ENCODE measurements at places on chromosomes 1 and 21.

DNA sequence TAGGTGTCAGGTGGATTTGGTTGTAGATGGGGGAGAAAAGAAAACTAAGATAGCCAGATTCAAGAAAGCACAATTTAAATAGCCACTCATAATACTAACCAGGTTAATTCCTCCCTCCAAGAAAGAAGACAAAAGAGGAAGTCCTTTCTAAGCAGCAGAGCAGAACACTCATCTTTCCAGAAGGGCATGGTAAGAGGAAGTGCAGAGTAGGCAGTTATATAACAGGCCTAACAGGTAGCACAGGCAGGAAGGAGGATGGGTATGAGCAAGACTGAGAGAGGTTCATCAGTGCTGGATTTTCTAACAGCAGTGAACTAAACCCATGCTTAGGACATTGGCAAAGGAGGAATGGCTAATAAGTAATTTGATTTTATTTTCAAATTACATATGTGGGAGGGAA lies 517.5 kb downstream of the PLPP3 start:
- no peak for DNase-seq

GRCh38 chr1:94971491-94971924 lies 44.6 kb upstream of the CNN3 start:
- DNase-seq: no peak

GRCh38 chr1:32311709-32312393 lies 20.0 kb downstream of the HDAC1 start:
- no peak for DNase-seq

- DNase-seq: no peak
Measured at GRCh38 chr1:43705334-43705733, 2.0 kb upstream of the ST3GAL3 start.

- DNase-seq: no peak
Measured at GRCh38 chr21:45994086-45994661, 12.6 kb downstream of the COL6A1 start.

DNA sequence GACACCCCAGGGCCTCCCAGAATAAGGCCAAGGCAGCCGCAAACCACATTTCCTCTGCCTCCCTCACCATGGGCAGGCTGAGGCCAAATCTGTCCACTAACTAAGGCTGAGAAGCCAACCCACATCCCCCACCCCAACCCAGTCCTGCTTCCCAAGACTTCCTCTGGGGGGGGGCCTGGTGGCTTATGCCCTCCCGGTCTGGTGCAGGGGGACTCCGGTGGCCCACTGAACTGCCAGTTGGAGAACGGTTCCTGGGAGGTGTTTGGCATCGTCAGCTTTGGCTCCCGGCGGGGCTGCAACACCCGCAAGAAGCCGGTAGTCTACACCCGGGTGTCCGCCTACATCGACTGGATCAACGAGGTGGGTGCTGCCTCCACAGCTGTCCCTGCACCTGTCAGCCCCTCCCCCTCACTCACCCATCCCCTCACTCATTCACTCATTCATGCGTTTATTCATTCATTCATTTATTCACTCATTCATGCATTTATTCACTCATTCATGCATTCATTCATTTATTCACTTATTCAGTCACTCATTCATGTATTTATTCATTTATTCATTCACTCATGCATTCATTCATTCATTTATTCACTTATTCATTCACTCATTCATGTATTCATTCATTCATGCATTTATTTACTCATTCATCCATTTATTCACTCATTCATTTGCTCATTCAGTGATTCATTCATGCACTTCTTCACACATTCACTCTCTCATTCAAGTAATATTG lies 7.3 kb downstream of the CTRC start:
- DNase-seq: no peak

DNA sequence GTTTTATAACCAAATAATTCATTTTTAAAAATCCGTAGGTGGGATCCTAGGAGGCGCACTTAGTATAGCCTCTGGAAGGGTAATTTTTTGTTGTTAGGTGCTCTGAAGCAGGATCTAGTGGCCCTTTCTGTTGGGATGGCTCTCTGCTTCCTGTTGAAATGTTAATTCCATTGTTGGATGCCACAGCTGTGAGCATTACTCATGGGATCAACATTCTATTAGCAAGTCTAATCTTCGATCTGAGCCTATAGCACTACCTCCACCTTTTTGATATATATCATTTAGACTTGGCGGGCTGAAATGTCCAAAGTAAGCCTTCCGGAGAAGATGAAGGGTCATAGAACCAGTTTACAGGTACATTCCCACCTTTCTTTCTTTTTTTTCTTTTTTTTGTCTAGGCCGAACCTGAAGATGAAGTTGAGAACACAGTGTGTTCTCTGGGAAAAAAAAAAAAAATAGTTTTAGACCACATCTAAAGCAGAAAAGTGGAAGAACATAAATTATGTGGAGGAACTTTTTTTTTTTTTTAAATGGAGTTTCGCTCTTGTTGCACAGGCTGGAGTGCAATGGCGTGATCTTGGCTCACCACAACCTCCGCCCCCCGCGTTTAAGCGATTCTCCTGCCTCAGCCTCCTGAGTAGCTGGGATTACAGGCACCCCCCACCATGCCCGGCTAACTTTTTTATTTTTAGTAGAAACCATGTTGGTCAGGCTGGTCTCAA lies 1.4 kb downstream of the CXADR start:
- DNase-seq: no peak

DNA sequence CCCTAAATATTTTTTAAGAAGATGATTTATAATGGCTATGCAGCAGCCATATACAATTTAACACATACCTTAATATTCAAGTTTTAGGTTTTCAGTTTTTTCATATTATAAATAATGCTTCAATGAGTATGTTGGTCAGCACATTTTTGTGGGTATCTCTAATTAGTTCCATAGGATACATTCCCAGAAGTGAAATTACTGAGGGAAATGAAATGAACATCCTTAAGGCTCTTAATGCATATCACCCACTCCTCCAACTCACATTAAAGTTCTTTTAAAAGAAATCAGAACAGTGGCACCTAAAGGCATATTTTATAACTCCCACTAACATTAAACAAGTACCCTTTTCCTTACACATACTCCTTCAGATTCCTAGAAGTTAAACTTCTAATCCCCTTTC lies 56.1 kb downstream of the EYA3 start:
- DNase-seq: no peak

DNA sequence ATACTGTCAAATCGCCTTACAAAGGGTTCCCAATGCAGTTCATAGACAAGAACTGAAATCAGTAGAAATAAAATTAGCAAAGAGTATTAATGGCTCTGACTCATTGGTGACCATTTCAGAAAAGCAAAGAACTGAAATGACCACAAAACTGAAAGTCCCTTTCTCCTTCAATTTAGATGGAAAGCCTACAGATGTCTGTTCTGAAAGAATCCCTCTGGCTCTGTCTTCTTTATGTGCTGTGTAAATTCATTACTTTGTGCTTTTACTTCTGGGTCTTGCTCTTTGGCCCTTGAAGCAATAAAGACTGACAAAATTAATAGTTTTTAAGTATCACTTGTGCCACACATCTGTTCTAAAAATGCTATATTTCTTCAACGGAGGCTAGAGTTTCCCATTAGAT lies 62.7 kb upstream of the GPR89A start:
- DNase-seq: no peak
